ENCODE measurements at places on chromosomes 7 and 10. TPM values are rescaled to one million over a fixed set of nuclear protein-coding genes. Genes with fewer than 3 reads are reported as not detected.
A peak's percentile ranks its signal among the peaks of the same experiment; 100 is the strongest.

The NEURL1 gene
- total RNA-seq: 0.50 TPM

The KNDC1 gene
- total RNA-seq: 0.83 TPM

The FIGNL1 gene
- 9.0 TPM for total RNA-seq

The SPDYE6 gene
- total RNA-seq: not detected

The FMC1 gene
- total RNA-seq: 7.1 TPM

The NSUN6 gene
- total RNA-seq: 12.0 TPM

The GSAP gene
- total RNA-seq: 11.7 TPM

The CLCN1 gene
- total RNA-seq: not detected

The PNLIPRP2 gene
- not detected for total RNA-seq

The AP1S1 gene
- 107 TPM for total RNA-seq

The GFRA1 gene
- total RNA-seq: not detected

The ZNF804B gene
- not detected for total RNA-seq

The CHRM2 gene
- not detected for total RNA-seq

GRCh38 chr10:70462349-70462984 lies 16.1 kb upstream of the PALD1 start:
- peak; percentile 60 for DNase-seq

- peak; percentile 46 for DNase-seq
Observed at GRCh38 chr10:96846395-96846794, 14.3 kb downstream of the LCOR start.

DNA sequence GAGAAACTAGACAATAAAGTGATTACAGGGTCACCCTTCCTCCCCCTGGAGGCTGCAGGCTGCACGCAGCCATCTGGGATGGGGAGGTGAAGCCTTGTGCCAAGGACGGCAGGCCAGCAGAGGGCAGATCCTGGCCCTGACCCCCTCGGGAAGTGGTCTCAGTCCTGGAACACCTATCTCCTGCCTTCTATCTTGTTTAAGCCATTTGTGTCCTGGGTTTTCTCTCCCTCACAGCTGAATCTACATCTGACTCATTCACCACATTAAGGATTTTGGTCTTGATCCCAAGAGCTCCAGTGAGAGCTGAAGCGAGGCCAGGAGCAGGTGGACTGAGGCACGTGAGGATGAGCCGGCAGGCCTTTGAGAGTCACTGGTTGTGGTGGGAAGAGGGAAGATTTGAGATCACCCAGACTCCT lies 16.4 kb upstream of the PARP12 start:
- DNase-seq: peak; percentile 46

- no peak for DNase-seq
Observed at GRCh38 chr7:22457471-22457870, 42.5 kb downstream of the STEAP1B start.

DNA sequence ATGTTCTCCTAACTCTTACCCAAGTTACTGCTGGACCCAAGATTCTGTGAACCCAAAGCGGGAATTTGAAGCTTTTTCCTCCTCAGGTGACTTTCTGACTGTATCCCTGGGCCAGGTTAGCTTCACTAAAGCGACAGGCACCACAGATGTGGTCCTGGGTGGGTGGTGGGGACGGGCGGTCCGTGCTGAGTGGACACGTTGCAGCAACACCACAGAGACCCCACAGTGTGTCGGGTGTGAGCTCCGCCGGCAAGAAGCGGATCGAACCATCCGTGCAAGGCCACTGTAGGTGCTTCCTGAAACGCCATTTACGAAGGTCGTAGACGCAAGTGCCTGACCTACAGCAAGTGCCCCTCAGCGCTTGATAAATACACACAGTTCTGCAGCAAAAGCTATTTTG lies 325.9 kb downstream of the ADARB2 start:
- no peak for DNase-seq

GRCh38 chr7:81594767-81595166 lies 175.1 kb downstream of the HGF start:
- no peak for DNase-seq

- no peak for DNase-seq
Observed at GRCh38 chr10:102635377-102635776, 8.9 kb upstream of the TRIM8 start.

- no peak for DNase-seq
Observed at GRCh38 chr7:128059143-128059988, 28.1 kb upstream of the LRRC4 start.

- peak; percentile 63 for DNase-seq
Observed at GRCh38 chr7:123999703-124000102, 33.2 kb downstream of the TMEM229A start.

DNA sequence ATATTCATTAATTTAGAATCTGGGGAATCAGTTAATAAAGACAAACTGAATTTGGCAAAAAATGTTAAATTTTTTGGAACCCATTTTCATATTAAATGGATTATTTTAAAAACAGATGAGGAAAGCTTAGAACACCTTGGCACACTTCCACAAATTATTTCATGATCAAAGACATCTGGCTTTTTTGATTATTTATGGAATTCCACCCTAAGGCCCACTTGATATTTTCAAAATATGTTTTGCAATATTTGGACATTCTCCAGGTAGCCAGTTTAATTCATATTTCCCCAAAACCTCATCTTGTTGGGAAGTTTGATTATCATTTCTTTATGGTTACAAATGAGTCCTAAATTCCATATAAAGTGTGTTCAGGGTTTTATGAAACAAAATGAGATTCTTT lies 129.9 kb downstream of the DOCK4 start:
- no peak for DNase-seq

DNA sequence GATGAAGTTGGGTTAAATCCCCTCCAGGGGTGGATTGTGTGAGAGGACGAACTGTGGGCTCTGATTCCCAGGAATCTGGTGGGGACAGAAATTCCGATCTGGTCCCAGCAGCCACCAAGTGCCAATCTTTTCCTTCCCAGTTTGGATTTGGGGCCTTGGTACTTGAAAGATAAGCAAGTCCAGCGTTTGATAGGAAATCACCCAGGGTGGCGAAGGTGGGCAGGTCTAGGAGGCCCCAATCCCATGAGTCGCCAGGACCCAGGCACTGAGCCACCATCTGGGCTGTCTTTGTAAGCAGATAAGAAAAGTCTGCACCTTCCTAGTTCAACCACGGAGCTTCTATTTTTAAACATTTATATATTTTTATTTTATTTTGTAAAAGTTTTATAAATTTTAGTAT lies 122.6 kb upstream of the LSM8 start:
- DNase-seq: no peak

GRCh38 chr7:44735403-44736165 lies 13.1 kb upstream of the ZMIZ2 start:
- DNase-seq: peak; percentile 97

GRCh38 chr10:5873515-5873995 lies 16.1 kb downstream of the ANKRD16 start:
- peak; percentile 57 for DNase-seq

- DNase-seq: peak; percentile 82
Observed at GRCh38 chr7:101077303-101078086, 7.8 kb upstream of the TRIM56 start.

GRCh38 chr7:5470167-5470532 lies 46.5 kb upstream of the TNRC18 start:
- DNase-seq: no peak

- no peak for DNase-seq
Observed at GRCh38 chr10:3737864-3738263, 47.1 kb downstream of the KLF6 start.

- no peak for DNase-seq
Observed at GRCh38 chr10:71978476-71978875, 14.3 kb downstream of the CHST3 start.

- DNase-seq: no peak
Observed at GRCh38 chr7:50321487-50322067, 17.1 kb downstream of the IKZF1 start.

DNA sequence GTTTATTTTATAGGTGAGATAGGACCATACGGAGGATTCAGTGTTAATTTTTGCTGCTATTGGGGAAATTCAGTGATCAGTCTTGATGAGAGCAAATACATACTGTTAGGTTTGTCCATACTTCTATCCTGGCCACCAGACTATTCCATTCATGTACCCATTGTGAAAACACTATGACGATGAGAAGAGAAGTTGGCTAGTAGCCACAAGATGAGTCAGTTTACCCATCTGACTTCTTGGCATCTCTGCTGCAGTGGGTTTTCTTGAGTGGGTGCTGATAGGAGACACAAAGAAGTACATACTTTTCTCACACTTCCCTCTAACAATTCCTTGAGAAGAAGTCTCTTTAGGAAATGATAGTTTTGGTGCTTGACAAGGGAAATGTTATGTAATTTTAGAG lies 133.1 kb downstream of the TFPI2 start:
- peak; percentile 1 for DNase-seq

GRCh38 chr10:100816671-100817070 lies 71.3 kb downstream of the PAX2 start:
- no peak for DNase-seq

- DNase-seq: no peak
Observed at GRCh38 chr7:81956520-81956919, 186.7 kb upstream of the HGF start.

GRCh38 chr10:45383682-45384330 lies 9.8 kb downstream of the ALOX5 start:
- DNase-seq: no peak

- no peak for DNase-seq
Observed at GRCh38 chr7:31850601-31851000, 163.6 kb downstream of the PPP1R17 start.

DNA sequence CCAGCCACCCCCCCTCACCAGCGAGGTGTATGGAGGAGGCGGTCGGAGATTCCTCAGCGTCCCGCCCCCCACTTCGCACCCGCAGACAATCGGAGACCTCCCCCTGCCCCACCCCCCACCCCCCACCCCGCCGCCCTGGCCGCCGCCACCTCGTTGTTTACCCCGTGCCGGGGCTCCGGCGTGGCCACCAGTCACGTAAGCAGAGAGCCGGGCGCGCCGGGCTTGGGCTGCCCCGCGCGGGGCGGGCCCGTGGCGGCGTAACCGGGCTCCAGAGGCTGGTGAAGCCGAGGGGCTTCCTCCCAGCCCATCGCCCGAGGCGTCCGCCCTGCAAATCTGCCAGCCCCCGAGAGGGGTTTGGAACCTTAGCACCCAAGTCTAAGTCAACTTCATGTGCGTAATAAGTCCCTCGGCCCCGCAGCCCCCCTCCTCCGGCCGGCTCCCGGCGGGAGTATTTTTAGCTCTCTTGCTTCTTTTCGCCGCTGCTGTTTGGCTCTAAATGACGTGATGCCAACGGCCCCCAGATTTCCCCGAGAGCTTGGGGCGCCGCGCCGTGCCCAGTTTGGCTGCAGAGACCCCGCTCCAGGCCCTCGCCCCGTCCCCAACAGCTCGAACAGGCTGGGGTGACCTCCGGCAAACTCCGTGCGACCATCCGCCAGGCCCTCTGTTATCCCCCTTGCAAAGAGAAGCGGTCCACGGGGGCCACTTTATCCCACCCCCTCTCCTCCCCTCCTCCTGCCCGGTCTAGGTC lies 2.7 kb downstream of the MXI1 start:
- DNase-seq: peak; percentile 31

Measured in mammary epithelial cell (primary cell).